Stimulated activated CD4-positive, alpha-beta T cell treated with anti-CD3 and anti-CD28 coated beads, TNF-alpha, amount 100 ng/mL, for 24 hours (primary cell): ENCODE measurements at places on chromosomes 11 and 22.

DNA sequence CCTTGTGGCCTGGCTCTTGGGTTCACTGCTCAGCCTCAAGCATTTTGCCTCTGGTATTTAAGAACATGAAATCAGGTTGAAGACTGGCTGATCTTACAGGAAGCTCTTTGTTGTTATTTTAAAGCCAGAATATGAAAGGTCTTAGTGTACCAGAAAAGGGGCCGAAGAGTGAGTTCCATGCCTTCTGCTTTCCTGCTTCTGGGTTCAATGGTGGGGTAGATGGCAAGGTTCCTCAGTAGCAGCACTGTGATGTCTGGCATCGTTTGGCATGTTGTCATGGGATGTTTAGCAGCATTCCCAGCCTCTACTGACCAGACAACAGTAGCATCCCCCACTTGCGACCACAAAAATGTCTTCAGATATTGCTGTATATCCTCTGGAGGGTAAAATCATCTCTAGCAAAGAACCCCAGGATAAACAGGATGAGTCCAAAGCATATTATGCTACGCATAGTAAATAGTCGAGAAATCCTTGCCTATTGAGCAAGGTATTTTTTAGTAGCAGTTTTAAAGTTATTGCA is 2.4 kb downstream of the VPS26B start:
- no peak for DNase-seq

DNA sequence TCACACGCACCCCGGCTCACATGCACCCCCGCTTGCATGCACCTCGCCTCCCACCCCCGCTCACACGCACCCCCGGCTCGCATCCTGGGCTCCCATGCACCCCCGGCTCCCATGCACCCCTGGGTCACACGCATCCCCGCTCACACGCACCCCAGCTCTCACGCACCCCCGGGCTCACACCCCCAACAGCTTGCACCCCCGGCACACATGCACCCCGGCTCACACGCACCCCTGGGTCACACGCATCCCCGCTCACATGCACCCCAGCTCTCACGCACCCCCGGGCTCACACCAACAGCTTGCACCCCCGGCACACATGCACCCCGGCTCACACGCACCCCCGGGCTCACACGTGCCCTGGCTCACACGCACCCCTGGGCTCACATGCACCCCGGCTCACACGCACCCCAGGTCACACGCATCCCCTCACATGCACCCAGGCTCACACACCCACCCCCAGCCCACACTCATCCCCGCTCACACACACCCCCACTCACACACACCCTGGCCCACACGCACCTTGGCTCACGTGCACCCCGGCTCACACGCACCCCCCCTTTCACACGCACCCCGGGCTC is 16.2 kb downstream of the TSPAN4 start:
- DNase-seq, result no peak

DNA sequence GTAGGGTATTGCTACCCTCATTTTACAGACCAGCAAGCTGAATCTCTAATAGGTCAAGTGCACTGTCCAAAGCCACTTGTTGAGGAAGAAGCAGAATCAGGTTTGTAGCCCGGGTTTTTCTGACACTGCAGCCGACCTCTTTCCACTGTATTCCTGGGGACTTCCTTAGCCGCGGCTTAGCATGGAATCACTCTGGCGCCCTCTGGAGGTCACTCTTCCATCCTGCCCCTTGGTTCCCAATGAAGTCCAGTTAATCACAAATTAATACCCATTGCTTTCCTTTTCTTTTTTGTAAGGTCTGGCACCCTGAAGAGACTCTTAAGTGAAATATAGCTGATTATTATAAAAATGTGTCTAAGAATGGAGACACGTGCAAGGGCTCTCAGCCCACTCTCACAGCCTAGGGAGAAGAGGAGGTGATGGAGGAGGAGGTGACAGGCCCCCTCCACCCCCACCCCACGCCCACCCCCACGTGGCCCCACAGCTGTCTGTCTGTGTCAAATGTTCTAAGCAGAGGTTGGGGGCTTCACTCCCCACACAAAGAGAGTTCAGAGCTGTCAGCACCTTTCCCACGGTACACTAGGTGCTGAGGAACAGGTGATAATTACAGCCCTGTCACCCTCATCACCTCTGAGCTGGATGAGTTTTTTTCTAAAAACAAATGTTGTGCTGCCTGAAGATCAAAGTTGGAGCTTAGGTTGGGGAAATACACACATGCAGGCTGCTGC is 57.7 kb upstream of the DRD2 start:
- peak; percentile 27 for DNase-seq

- peak; percentile 57 for DNase-seq
Measured at GRCh38 chr22:45577746-45578523, 75.3 kb downstream of the FBLN1 start.

GRCh38 chr22:28297504-28297903 is 378.4 kb upstream of the PITPNB start:
- no peak for DNase-seq

DNA sequence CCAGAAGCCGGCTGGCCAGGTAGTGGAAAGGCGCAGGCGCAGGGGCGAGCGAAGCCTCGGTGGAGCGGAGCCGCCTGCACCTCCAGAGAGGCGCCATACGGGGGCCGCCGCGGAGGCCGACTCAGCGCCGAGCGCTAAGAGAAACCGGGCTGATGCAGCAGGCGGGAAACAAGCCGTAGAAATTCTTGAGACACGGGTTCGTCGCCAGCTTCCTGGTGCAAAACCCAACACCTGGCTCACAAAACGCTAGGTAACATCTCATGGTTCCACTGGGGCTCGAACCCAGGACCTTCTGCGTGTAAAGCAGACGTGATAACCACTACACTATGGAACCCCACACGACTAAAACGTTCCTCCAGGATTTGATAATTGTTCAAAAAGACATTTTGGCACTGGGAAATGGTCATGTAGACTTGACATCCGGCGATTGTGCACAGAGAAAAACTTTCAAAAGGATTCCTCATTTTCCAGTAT is 39.1 kb downstream of the OR4D9 start:
- peak; percentile 86 for DNase-seq

DNA sequence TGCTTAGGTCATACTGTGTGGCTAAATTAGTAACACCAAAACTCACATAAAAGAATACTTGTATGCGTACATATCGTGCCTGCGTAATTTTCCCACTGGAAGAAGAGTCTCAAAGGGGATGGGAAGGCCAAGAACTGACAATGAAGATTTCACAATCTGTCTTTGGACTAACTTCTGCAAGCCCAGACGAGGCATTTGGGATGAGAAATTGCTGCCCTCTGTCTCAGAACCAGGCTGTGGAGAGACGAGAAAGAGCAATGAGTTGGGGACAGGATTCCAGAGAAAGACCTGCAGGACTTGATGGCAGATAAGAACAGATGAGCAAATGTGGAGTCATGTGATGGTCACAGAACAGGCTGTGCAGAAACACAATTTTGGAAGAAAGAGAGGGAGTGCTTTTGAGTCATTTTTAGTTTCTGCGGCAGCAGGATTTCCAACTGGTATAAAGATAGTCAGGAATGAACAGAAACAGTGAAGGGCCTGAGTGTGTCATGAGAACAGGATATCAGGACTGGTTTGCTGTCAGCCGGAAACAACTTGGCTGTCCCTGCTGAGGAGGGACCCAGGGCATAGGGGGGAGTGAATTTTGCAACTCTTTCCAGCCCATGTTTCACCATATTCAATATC is 82.7 kb upstream of the CTSC start:
- no peak for DNase-seq

- no peak for DNase-seq
Measured at GRCh38 chr11:48182860-48183526, 33.6 kb upstream of the OR4B1 start.

GRCh38 chr22:42799461-42800405 is 57.3 kb downstream of the ARFGAP3 start:
- DNase-seq, result no peak

DNA sequence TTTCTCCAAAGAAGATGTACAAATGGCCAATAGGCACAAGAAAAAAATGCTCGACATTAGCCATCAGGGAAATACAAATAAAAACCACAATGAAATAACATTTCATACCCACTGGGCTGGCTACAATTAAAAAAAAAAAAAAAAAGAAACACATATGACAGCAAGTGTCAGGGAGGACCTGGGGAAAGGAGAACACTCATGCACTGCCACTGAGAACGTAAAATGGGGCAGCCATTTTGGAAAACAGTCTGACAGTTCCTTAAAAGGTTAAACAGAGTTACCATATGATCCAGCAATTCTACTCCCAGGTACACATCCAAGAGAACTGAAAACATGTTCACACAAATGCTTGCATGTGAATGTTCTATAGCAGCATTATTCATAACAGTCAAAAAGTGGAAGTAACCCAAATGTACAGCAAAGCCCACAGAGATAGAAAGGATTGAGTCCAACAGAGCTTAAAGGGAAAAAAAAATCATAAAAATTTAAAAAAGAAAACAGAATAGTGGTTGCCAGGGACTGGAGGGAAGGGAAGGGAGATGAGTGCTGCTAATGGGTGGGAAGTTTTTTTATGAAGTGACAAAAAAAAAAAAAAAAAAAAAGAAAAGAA is 48.4 kb upstream of the CYP2D6 start:
- no peak for DNase-seq

GRCh38 chr11:1460396-1460985 is 26.1 kb downstream of the MOB2 start:
- no peak for DNase-seq

DNA sequence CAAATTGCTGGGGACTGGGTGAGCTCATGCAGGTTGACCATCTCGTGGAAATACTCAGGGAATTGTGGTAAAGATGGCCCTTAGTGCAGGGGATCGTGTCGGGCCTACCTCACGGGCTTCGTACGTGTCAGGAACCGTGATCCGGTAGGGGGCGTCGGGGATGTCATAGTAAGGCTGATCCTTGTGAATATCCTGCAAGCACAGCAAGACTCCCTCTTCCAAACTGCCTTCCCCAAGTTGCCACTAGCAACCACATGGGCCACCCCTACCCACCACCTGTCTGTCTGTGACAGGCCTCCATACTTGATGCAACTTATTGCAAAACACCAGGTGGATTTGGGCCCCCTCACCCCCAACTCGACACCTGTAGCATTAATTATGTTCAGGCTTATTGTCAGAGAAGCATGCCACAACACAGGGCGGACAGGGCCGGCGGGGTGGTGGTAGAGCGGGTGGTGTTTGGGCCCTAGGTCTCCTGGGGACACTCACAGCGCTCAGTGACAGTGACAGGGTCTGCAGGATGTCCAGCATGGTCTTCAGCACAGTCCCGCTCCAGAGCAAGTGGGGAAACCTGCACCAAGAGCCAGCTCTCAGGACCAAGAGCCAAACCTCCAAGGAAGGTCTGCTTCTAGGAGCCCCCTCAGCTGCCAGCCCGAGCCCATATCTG is 22.6 kb upstream of the SERPIND1 start:
- no peak for DNase-seq

GRCh38 chr22:43840431-43840830 is 21.9 kb downstream of the SULT4A1 start:
- DNase-seq, result no peak

- DNase-seq, result no peak
Measured at GRCh38 chr11:11841116-11841722, 553 bp upstream of the USP47 start.

DNA sequence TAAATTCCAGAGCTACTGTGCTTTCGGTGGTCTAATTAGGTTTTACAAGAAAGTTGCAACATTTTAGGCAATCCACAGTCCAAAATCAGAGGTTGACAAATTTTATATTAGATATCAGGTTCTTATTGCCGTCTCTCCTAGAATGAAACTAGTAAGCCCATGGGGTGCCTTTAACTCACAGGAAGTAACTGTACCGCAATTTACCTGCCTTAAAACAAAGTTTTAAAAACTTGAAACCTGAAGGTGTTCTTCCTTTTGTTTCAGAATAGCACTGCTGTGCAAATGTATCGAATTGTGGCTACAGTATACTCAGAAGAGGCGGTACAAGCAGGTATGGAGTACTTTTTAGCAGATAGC is 77.2 kb downstream of the PISD start:
- DNase-seq, result no peak

GRCh38 chr11:66625041-66625751 is 8.8 kb downstream of the RBM14 start:
- DNase-seq, result no peak

DNA sequence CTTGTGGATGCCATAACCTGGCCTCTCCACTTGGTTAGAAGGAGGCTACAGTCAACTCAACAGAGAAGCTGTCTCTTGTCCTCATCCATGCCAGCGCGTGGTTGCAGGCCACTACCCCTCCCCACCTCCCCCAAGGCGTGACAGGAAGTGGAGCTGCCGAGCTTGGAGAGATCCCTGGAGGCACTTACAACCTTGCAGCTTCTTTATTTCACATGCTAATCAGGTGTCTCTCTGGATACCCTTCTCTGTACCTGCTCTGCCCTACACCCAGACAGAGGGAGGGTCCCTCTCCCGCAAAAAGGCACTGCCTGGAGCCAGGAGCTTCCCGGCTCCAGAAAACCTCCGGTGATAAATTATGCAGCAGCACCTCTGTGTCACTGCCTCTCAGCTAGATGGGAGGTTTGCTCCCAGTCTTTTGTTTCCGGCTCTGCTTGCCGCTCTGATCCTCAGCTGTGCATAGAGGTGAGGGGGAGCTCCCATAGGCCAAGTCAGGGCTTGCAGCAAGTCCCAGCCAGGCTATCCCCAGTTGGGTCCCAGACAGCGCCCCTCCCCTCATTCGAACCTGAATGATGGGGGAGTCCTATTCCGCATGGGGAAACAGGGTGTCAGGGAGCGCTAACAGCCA is 5.7 kb downstream of the LRP4 start:
- DNase-seq, result no peak

DNA sequence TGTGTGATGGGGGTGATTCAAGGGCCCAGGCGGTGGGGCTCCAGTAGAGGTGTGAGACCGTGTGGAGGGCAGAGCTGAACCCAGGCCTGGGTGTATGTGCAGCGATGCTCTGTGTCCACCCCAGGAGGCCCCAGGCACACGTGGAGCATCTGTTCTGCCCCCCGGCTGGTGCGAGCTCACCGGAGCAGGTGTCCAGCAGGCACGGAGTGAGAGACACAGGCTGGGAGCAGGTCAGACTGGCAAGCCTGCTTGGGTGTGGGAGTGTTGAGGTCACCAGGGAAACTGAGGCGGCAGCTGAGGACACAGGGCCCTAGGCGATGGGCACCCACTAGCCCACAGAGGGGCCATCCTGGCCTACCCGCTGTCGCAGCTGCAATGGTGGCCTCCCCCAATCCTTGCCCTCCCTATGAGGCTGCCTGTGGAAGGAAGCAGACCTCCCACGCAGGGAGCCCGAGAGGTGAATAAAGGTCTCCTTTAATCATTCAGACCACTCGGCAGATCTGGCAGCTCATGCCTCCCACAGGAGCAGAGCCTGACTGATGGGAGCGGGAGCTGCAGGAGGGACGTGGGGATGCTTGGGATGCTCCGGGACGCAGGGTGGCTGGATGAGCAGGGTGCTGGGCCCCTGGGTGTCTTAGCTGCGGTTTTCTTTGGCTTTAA is 1165.1 kb downstream of the BRD1 start:
- no peak for DNase-seq

- DNase-seq, result no peak
Measured at GRCh38 chr22:45946805-45947600, 30.0 kb downstream of the WNT7B start.

GRCh38 chr22:27480487-27480886 is 321.1 kb downstream of the MN1 start:
- DNase-seq, result no peak

GRCh38 chr11:59708537-59708936 is 5.1 kb downstream of the OR10V1 start:
- DNase-seq, result no peak
